ENCODE measurements at places on chromosomes 3 and 15.

- no peak for DNase-seq
Observed at GRCh38 chr3:176583956-176584355, 613.3 kb downstream of the TBL1XR1 start.

- DNase-seq, result no peak
Observed at GRCh38 chr3:28188686-28189085, 52.7 kb upstream of the CMC1 start.

GRCh38 chr3:23396746-23397145 lies 193.6 kb downstream of the UBE2E2 start:
- no peak for DNase-seq

DNA sequence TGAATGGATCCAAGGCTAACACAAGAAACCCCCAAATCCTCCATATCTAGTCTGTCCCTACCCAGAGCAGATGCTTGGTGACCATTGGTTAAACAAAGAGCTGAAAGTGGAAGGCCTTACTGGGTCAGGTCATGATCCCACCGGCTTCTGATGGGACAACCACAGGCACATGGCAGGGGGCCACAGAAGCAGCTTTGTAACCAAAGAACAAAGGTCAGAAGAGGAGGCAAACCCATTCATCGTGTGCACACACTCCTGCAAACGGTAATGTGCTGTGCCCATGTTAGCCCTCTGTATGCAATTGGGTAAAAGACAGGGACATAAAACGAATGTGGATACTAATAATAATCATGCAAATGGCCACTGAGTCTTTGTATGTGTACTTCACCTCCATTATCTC lies 133.3 kb upstream of the SLC6A11 start:
- DNase-seq, result no peak

GRCh38 chr15:81182031-81182755 lies 14.5 kb upstream of the IL16 start:
- no peak for DNase-seq

DNA sequence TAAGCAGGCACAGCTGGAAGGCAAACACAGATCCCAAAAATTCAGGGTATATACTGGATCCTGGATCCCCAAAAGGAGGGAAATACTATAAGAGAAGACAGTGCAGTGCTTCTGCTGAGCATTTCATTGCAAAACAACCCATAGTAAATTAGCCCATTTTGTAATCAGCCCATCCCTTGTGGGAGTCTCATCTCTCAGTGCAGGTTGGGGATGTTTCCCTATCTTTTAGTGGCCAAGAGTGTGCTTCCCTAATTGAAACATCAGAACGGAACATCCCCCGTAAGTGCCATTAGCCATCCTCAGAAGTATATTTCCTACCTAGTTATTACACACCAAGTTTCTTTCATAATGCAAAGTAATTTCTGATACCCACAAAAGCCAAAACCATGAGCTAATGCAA lies 11.2 kb upstream of the MTMR14 start:
- no peak for DNase-seq

GRCh38 chr3:17432236-17432635 lies 310.2 kb downstream of the TBC1D5 start:
- DNase-seq, result no peak

DNA sequence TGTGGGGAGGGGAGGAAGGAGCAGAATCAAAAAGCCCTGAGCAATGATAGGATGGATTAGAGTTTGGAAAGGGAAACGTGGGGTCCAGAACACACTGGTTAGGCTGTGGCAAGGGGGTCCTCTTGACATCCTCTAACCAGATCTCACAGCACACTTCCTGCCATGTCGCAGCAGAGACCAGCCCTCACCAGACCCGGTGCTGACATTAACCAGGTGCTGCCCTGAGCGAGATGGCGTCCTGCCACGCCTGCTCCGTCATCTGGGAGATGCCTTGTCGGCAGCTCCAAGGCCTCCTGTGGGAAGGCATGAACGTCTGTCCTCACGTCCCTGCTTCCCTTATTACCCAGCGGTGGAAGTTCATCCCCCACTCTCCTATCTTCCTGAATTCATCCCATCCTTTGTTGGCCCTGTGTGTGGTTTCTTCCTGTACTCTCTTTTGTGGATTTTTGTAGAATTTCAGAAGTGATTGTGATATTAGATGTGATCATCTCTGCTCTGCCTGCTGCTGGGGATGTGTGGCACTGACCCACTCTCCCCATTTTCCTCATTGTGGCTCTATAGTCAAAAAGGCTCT lies 29.4 kb upstream of the MYZAP start:
- no peak for DNase-seq

DNA sequence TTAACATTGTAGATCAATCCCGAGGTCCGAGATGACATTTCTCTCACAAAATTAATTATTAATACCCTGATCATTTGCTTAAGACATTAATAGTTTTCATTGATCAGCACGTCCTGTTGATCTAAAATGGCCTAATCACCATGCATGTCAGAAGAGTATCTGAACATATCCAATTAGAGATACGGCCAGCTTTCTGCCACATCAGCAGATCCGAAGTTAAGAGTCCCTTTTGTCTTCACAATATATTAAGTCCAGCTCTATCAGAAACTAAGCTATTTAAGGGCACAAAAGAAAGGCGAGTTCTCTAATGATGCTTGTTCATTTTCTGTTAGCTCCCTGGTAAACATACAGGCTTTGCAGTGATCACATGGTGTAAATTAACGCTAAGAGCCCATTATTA lies 470.3 kb downstream of the CNTN4 start:
- DNase-seq, result no peak

DNA sequence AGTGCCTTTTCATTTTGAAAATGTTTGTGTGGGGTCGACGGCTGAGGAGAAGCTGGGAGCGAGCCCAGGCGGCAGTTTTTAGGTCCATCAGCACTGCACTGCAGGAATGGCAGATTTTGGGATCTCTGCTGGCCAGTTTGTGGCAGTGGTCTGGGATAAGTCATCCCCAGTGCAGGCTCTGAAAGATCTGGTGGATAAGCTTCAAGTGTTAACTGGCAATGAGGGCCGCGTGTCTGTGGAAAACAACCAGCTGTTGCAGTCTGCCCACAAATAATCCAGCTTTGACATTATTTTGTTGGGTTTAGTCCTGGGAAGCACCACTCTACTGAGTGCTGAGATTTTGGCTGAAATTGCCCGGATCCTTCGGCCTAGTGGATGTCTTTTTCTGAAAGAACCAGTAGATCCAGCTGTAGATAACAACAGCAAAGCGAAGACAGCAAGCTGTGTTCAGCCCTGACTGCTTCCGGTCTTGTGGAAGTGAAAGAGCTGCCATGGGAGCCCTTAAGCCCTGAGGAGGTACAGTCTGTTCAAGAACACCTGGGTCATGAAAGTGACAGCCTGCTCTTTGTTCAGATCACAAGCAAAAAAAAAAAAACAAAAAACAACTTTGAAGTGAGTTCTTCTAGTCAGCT lies 13.1 kb upstream of the ANP32A start:
- DNase-seq, result no peak

DNA sequence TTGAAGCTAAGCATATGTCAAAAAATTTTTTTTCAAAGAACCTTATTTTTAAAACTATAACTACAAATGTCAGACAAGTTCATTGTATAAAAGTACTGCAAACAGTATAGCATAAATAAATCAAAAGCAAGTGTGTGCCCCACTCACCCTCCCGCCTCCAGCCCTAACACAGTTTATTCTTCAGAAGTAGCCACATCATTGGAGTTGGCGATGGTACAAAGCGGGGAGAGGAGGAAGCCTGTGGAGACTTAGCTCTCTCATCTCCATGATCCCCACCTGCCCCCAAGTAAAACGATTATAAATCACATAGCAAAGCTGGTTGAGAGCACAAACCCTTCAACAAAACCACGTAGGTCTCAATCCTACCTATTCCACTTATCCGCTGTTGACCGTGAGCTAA lies 33.6 kb downstream of the FOXP1 start:
- no peak for DNase-seq

GRCh38 chr3:10189557-10190354 lies 25.0 kb downstream of the IRAK2 start:
- no peak for DNase-seq

- no peak for DNase-seq
Observed at GRCh38 chr3:8593021-8593827, 51.4 kb downstream of the SSUH2 start.

DNA sequence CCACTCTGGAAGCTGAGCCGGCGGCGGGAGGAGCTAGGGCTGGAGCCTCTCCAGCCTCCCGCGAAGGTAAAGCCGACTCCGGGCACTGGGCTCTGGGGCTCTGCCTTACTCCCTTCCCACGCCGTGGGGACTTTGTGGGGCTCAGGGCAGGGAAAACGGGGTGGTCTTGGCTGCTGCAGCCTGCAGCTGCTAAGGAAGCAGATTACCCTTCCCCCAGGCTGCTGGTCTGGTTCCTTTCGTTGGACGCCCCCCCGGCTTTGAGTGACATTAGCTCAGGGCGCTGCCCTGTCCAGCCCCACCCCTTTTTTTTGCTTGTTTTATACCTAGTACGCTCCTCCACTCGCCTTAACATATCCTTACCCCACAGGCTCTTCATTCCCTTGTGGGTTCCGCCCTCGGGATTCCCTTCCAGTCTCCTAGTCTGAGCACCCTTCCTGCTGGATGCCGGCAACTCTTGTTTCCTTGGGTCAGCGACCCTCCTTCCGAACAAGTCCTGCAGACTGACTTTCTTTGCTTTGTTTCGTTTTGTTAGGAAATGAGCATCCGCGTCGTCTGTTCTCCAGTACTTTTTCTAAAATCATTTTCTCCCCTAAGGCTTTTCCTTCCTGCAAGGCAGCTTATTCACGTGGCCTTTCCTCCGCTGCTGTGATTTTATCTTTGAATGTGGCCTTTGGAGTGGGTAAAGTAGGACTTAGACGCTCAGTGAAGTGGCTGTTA lies 551 bp downstream of the DNAJC13 start:
- no peak for DNase-seq

DNA sequence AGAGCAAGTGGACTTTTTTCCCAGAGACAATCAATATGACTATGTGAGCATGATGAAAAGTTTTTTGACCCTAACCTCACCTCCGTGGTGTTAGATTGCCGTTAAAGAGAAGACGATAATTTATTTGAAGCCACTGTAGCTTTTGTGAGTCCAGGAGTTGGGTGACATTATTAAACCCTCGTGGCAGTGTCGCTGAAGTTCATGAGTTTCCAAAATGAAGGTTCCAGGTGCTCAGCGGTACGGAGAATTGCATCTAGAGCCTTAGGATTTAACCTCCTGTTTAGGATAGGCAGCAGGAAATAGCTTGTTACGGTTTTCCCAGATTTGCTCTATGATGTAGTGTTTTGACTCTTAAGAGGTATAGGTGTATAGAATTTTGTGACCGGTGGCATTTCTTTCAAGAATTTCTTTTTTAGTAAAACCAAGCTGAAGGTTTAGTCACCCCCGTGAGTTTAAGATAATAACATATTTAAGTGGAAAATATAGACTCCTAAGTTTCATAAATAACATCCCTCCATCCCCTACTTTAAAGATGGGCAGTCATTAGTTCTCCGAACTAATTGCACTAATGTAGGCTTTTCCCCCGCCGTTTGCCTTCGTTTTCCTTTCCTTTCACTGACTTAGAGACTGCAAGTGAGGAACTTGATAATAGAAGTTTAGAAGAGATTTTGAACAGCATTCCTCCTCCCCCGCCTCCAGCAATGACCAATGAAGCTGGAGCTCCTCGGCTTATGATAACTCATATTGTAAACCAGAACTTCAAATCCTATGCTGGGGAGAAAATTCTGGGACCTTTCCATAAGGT lies 2.0 kb downstream of the SMC4 start:
- no peak for DNase-seq

- no peak for DNase-seq
Observed at GRCh38 chr15:99371180-99372103, 120.2 kb downstream of the LRRC28 start.

- no peak for DNase-seq
Observed at GRCh38 chr15:57253500-57253899, 122.8 kb upstream of the CGNL1 start.

DNA sequence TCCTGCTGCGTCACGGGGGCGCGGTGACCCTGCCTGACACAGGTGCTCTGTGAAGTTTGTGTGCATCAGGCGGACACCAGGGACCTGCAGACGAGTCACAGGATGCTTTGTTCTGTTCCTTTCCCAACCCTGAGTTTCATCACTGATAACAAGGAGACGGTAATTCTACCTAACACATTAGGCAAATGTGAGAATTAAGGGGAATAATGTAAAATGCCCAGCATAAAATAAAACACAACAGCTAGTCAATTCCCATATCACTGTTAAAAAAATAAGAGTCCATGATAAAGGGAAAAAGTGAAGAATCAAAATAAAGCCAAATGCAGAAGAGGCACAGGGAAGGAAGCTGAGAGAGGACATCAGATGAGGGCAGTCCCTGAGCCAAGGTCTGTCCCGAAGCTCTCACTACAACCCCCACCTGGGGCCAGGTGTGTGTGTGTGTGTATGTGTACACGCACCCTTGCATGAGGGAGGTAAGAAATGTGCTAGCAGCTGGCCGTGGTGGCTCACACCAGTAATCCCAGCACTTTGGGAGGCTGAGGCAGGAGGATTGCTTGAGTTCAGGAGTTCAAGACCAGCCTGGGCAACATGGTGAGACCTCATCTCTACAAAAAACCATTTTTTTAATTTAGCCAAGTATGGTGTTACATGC lies 27.5 kb downstream of the PLA2G4D start:
- DNase-seq, result no peak

DNA sequence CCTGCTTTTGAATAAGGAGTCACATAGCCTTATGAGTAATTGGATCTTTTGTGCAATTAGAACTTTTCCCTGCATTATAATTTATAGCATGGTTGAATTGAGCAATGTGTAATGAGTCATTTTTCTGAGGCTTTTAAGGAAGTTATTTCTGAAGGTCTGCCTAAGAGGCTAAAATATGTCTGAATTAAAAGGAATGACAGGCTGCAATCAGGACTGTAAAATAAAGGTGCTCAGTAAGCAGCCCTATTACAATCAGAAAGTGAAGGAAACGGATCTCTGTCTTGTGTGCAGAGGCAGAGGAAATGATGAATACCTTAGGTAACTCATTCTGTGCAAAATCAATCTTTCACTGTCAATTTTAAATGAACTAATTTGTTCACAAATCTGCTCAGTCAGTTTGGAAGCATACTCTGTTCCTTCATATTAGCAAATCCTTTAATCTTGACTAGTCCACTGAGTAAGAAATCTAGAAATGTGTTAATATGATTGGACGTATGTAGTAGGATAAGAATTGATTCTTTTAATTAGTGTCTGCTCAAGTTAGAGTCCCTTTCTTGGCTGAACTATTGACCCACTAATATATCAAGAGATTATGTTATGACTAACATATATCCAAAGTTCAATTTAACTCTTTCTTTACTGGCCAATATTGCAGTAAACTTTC lies 290.1 kb downstream of the ZIC1 start:
- no peak for DNase-seq

DNA sequence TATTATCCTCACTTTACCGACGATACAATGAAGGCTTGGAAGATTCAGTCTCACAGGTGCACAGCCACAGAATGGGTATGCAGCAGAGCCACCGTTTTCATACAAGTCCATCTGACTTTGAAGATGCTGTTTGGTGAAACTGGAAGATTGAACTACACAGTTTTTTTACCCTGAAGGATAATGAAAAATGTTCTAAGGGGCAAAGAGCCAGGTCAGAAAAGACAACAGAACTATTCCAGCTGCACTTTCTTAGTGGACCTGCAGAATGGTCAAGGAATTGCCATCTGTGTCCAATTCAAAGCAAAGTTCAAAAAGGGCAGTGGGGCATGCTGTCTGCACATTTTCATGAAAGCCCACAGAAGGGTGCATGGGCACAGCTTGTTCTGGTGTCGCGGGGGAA lies 127.6 kb upstream of the PDZRN3 start:
- DNase-seq, result no peak

GRCh38 chr15:75713338-75713895 lies 769 bp upstream of the CSPG4 start:
- no peak for DNase-seq

All from stimulated activated CD4-positive, alpha-beta T cell treated with anti-CD3 and anti-CD28 coated beads, Interleukin-1b, Interleukin-23, amount 100 ng/mL, for 1 hour (primary cell).